ENCODE measurements at places on chromosomes 3 and 15.

- no peak for DNase-seq
Observed at GRCh38 chr3:140931016-140931454, 10.6 kb upstream of the SLC25A36 start.

DNA sequence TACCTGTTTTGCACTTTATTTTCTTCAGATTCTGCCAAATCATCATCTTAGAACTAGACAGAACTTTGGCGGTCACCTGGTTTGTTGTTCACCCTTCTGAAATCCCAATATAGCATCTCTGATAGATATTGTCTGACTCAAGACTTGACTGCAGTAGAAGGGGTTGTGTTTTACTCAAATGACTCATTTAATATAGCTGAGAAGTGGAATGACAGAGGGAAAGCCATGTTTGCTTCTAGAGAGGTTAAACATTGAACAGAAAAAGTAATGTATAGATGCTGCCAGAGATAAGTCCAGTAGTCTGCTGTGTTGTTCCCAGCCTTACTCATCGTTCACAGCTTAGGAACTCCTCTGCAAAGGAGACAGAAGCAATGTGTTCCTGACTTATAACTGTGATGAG is 402.0 kb downstream of the AGBL1 start:
- no peak for DNase-seq

DNA sequence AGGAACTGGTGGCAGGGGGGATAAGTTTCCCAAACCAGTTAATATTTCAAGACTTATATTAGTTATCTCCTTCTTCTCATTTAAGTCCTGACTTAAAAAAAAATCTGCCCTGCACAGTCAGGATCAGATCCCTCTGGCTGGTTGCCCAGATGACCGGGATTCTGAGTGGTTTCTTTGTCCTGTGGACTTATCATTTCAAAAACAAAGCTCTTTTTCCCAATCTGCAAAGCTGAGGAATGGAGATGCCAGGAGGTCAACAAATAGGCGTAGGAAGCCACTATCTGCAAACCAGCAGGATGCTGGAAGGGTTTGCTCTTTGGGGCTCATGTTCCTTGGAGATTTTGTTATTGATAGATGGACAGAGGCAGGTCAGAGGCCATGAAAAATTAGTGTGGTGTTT is 5.8 kb downstream of the C3orf20 start:
- DNase-seq, result no peak

- DNase-seq, result no peak
Observed at GRCh38 chr3:153094386-153094785, 67.6 kb upstream of the RAP2B start.

DNA sequence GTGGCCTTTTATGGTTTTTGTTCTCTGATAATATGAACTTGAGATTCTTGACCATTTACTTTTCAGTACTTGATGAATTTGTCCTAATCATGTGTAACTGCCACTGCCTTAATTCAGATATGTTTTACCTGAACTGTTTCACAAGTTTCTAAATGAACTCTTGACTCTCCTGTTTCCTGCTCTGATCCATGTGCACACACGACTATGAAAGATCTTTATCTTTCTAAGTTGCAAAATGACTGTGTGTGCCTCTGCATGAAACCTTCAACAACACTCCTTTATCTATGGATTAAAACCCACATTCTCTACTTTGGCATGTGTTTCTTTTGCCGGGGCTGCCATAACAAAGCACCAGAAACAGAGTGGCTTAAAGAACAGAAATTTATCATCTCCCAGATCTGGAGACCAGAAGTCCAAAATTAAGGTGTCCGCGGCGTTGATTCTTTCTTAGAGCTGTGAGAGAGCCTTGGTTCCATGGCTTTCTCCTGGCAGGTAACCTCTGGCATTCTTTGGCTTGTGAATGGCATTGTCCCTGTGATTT is 275.0 kb downstream of the ADAMTSL3 start:
- no peak for DNase-seq

Measured in AG09309 (cell line).